NCI-H1105 (cell line): ENCODE measurements at places on chromosomes 1 and 21.

DNA sequence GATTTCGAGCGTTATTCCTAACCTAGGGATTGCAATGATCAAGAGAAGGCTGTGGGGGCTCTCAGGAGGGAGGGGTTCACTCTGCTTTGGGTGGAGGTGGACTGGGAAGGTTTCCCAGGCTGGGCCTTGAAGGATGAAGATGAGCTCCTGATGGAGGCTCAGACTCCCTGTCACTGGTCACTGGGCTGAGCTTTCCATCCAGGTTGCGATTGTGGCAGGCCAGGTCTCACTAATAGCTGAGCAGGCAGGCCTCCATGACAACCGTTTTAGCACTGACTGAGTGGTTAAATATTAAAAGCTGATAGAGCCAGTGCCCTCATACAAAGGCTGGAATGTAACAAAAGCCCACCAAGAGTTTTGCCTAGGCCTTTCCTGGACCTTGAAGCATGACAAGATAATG is 36.2 kb upstream of the EFCAB14 start:
- no peak for DNase-seq

DNA sequence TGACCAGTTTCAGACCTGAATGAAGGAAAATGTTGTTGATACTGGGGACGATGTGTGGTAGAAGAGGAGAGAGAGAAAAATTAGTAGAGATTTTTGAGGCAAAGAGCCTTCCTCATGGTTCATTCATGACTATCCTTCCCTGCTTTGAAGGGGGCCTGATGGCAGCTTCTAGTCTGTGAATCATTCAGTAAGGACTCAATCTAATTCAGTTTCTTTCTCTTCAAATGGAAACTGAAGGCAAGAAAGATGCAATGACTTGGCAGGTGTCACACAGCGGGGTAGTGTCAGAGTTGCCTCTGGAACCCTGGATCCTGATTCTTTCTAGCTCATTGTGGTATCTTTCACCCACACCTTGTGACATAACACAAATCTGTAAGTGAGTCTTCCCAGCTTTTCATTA is 14.9 kb upstream of the CD5L start:
- DNase-seq: no peak

DNA sequence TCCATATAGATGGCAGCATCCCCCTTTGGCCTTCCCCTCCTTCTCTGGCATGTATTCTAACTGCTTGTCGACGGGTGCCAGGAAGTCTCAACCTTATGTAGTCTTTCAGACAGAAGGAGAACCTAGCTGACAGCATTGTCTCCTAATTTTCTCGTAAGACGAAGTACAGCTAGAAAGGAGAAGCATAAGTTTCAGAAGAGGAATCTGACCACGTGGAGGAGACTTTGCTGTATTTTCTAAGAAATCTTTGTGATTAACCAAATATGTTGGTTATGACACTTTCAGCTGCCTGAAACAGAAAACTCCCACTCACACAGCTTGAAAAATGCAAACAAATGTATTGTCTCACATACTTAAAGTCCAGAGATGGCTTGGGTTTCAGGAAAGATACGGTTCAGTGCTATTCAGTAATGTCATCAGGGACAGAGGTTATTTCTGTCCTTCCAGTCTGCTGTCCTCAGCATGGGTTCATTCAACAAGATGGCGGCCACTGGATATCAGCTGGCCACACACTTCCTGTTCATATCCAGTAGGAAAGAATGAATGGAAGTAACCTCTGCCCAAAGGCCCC is 109.5 kb upstream of the ZNF648 start:
- no peak for DNase-seq

DNA sequence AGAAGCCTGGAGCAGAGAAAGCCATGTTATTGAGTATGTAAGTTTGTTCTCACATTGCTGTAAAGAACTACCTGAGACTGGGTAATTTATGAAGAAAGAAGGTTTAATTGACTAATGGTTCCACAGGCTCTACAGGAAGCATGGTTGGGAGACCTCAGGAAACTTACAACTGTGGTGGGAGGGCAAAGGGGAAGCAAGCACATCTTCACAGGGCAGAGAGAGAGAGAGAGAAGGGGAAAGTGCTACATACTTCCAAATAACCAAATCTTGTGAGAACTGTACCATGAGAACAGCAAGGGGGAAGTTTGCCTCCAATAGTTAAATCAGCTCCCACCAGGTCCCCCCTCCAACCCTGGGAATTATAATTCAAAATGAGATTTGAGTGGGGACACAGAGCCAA is 302.7 kb downstream of the ST6GALNAC3 start:
- DNase-seq: no peak

GRCh38 chr1:156060937-156061636 is at the start of gene RAB25:
Gene RAB25, plus strand, starts transcription at chr1:156061160. Its CDS starts 241 bp downstream, at chr1:156061401.
- DNase-seq: peak; percentile 7

- DNase-seq: no peak
Observed at GRCh38 chr1:16189921-16190621, 22.4 kb downstream of the ARHGEF19 start.

DNA sequence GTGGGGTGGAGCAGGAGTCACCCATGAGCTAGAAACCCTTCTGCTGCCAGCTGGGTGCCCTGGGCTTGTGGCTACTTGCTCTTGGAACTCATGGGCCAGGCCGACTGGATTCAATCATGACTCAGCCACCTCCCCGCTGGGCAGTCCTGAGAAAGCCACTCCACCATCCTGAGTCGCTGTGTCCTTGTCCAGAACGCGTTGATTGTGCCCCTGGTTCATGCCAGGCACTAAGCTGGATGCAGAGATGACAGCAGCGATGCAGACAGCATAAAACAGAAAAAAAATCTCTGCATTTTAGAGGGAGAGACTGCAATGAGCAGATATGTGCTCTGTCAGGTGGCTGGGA is 10.6 kb downstream of the PADI1 start:
- DNase-seq: no peak

DNA sequence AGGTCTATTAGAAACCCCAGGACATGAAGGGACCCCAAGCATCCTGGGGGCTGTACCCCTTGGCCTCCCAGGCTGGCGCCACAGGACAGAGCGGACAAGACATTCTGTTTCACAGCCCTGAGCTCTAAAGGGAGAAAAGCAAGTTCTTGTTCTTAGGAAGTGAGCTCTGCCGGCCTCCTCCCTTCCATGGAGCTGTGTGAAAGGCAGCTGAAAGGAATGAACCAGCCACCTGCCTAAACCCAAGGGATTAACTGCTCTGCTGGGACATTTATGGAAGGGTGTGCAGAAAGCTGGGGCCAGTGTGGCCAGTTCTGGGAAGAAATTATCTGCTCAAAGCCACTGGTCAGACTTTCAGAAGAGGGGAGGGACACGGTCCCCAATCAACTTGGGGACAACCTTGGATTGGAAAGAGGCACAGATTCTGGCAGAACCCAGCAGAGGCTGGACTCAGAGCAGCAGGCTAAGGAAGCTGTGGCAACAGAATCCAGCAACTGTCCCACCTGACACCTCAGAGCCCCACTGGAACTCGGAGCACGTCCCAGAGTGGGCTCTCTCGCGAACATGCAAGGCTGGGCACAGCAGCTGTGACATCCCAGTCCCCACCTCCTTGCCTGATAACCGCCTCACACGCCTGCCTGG is 2.1 kb downstream of the KLHL21 start:
- DNase-seq: no peak

GRCh38 chr21:32712043-32712442 is 15.8 kb downstream of the SYNJ1 start:
- no peak for DNase-seq

GRCh38 chr1:43716559-43717281 is 9.4 kb downstream of the ST3GAL3 start:
- DNase-seq: no peak

DNA sequence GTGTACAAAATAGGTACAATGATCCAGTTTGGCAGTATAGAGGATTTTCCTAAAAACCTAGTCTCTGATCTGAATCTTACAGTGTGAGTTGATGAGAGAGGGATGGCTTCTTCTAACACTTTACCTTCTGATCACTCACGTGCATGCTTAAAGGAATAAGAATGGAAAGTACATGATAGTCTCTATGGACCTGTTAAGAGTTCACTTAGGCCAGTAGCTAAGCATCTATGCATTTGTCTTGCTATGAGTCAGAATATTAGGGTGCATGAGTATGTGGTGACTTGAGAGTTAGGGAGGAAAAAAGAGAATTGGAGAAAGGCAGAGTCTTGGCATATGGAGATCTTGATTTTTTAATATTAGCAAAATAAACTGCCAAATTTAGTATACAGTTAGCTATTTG is 206.3 kb downstream of the COL11A1 start:
- DNase-seq: no peak

- DNase-seq: no peak
Observed at GRCh38 chr1:164515711-164516331, 43.2 kb upstream of the PBX1 start.

DNA sequence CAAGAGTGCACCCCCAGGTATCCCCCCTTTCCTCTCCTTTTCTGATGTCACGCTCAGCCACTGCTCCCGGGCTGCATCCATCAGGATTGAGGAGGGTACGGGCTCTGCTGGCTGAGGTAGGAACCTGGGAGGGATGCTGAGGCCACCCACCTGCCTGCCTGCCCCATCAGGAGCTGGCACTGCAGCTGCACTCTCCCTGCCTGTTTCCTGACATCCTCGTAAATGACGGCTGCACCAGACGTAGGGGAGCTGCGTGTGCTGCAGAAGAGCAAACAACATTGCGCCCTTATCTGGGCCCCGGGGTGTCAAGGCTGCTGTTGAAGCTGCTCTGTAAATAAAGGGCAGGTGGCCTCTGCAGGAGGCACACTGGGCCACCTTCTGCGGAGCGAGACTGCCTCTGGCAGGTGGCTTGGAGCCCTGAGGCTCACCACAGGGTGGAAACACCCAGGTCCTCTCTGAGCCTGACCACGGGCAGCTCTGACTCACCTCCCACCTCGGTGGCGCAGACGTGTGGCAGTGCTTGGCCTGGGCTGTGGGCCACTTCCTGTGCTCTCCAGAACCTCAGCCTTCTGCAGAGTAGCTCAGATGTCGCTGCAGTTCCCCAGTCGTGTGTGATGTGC is 30.9 kb downstream of the SNAP47 start:
- peak; percentile 21 for DNase-seq

DNA sequence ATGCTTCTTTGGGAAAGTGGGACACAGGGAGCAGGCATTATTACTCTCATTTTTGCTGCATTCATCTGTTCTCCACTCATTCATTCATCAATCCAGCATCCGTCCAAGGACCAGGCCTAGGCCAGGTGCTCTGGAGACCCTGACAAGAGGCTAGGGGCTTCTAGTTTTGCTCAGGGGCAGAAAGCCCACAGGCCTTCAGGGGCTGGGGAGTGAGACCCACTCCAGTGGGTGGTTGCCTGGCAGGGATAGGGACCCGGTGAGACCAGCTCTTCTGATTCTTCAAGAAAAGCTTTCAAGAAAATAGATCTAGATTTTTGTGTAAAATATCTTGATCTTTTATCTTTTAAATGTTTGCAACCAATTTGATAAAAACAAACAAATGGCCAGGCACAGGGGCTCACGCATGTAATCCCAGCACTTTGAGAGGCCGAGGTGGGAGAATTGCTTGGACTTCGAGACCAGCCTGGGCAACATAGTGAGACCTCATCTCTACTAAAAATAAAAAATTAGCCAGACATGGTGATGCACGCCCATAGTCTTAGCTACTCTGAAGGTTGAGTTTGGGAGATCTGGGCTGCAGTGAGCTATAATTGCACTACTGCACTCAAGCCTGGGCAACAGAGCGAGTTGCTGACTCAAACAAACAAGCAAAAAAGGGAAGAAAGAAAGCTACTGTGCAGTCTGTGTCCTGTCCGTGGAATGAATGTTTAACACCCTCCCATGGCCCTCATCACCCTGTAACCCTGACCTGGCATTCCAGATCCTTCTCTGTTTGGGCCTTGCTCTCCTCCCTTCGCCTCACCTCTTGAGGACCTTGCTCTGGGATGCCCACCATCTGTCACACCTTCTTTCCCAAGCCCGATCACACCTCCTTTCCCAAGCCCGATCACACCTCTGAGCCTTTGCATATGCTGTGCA is 17.3 kb upstream of the LRP8 start:
- DNase-seq: no peak

DNA sequence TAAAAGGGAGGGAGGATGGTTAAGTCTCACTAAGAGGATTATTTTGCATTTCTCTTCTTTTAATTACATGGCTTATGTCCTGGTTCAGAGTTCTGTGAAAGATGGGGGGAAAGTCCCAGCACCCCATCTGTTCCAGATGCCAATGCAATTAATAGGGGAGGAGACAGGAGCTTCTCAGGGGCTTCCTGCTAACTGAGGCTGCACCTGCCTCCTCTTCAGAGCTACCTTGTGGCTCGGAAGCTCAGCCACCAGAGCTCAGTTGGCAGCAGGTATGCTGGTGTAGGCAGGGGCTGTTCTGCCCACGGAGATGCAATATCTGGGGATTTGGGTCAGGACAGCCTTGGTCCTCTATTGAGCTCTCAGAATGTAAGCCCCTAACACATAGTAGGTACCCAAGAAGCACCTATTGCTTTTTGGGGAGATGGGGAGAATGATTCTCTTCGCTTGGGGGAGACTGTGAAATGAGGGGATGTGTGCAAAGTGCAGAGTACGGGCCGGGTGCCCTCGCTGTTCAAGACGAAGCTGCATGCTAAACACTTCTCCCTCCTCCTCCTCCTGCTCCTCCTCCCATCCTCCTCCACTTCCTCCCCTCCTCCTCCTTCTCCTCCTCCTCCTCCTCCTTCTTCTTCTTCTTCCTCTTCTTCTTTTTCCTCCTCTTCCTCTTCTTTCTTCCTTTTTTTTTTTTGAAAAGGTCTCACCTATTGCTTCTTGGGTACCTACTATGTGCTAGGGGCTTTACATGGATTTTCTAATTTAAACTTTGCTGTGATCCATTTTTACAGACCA is 279.0 kb downstream of the PTPRU start:
- no peak for DNase-seq

GRCh38 chr1:214862421-214862820 is 220.1 kb upstream of the KCNK2 start:
- no peak for DNase-seq

- DNase-seq: peak; percentile 6
Observed at GRCh38 chr1:88877382-88877825, 14.0 kb downstream of the GTF2B start.

GRCh38 chr1:234322979-234323378 is 50.3 kb upstream of the COA6 start:
- no peak for DNase-seq

DNA sequence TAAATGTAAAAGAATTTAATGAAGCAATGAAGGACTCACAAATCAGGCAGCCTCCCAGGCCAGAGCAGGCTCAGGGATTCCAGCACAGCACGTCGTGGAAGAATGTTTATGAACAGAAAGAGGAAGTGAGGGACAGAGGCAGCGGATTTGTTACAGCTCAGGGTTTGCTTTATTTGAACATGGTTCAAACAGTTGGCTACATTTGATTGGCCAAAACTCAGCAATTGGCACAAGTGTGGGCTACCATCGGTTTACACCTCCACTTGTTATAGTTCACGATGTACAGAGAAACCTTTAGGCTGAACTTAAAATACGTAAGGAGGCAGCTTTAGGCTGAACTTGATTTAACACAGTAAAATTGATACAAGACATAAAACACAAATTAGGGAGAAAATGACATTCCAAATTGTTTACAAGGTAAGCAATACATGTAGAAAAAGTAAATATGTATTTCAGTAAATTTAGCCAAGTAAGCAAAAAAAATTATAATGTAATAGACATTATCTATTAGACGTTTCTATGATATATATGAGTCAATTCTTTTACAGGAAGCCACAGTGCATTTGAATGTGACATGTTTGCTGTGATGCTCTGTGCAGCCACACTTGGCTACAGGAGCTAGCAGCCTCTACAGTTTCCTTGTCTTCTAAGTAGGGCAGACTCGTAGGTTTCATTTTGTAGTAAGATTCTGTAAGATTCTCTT is 126.5 kb downstream of the ADSS2 start:
- no peak for DNase-seq
